ENCODE measurements at places on chromosomes 1 and 21. TPM values are rescaled to one million over a fixed set of nuclear protein-coding genes. Genes with fewer than 3 reads are reported as not detected.

The CPLANE2 gene
- total RNA-seq: 5.4 TPM

The ELOA gene
- total RNA-seq: 47.1 TPM

The CLCA2 gene
- total RNA-seq: 162 TPM

The MYOC gene
- not detected for total RNA-seq
